Ascending aorta (tissue), 2 donors: ENCODE measurements at places on chromosomes 12 and 14. TPM values are rescaled to one million over a fixed set of nuclear protein-coding genes. Genes with fewer than 3 reads are reported as not detected.

The TAS2R46 gene
- 23.2 TPM for total RNA-seq

The ACAD10 gene
- 32.0 TPM for total RNA-seq

The KRT85 gene
- total RNA-seq = not detected

The ZFHX2 gene
- 1.3 TPM for total RNA-seq

GRCh38 chr14:60349663-60350365, 100.8 kb downstream of the PPM1A start:
- DNase-seq = no peak
- H3K36me3 ChIP-seq = no peaks in the 10 kb centered on the region
- H3K4me3 ChIP-seq = peak overlapping the region; percentile 22
- no peaks in the 10 kb centered on the region for H3K4me1 ChIP-seq
- H3K27ac ChIP-seq = no peak overlapping the region

DNA sequence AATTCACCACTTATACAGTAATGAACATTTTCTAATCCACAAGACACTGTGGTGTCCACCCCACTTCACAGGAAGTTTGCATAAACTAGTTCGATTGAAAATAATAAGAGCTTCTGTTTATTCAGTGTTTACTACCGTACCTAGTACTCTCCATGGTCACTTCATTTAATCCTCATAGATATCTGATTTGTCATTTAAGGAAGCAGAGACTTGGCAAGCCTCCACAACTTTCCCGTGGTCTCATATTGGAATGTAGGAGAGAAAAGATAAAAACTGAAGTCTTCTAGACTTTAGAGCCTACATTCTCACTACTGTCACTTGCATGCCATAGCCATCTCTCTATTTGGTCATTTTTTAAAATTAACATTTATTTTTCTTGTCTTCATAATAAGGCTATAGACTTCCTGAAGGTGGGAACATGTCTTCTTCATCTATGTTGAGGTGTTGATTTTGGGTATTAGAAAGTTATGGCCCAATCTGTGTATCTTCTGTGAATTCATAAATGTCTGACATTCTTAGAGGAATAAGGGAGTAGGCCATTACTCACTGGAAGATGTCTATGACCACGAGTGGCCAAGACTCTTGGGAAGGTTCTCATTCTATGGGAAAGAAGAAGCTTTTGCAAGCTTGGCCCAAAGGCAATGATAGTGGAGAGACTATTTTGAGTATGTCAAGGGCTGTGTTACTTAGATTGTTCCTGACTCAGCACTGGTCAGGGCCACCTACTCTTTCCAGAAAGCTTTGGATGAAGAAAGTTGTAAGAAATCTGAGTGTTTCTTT, 423.7 kb downstream of the LRIG3 start:
- H3K27me3 ChIP-seq = no peaks in the 10 kb centered on the region
- H3K4me3 ChIP-seq = no peak overlapping the region

DNA sequence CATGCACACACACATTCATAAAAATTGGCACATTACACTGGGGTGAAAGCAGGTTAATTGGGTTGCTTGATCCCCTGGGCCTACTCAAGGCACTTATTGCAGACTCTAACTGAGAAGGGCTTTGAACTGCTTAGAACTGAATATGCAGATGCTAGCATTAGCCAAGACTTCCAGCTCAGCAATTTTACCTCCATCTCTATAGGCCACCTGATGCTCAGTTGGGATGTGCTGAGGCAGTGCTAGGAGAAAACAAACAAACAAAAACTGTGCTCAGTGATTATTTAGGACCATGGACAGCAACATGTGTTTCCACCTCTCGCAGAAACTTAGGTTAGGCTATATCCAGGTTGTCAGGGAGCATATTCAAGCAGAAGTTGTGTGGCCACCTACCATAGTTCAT, 124.8 kb upstream of the WSCD2 start:
- H3K4me1 ChIP-seq = no peaks in the 10 kb centered on the region
- no peak overlapping the region for H3K4me3 ChIP-seq
- no peaks in the 10 kb centered on the region for H3K27me3 ChIP-seq
- no peaks in the 10 kb centered on the region for H3K36me3 ChIP-seq
- DNase-seq = no peak
- H3K27ac ChIP-seq = no peak overlapping the region

DNA sequence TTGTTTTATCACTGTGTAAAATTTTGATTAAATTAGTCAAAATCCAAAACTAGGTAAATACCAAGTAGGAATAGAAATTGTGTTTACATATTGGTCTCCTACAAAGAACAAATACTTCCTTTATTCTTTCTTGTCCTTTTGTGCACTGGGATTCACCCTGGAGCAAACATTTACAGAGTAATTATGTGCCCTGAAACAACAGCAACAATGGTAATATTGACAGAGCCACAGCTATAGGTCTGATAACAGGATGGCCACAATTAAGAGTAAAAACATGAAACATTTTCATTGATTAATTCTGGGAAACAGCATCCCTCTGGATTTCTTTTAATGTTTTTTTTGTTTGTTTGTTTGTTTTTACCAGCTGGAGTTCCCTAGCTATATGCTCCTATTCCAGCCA, 61.2 kb downstream of the SLC38A6 start:
- no peaks in the 10 kb centered on the region for H3K4me1 ChIP-seq
- H3K36me3 ChIP-seq = peaks cover 4% of the 10 kb centered on the region
- DNase-seq = no peak
- no peak overlapping the region for H3K4me3 ChIP-seq
- H3K27ac ChIP-seq = no peak overlapping the region

DNA sequence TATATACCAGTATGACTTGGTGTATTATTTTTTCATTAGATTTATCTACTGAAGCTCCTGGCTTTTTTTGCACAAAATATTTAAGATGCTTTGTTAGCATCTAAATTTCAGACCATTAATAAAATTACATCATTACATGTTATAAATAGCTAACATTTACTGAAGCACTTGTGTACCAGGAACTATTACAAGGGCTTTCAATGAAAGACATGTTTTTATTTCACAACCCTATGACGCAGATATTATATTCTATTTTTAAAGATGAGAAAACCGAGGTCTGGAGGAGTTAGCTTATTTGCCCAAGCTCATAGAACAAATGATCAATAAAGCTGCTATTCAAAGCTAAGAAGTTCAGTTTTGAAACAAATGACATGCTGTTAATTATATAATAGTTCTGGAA, 420.4 kb upstream of the DCN start:
- H3K4me1 ChIP-seq = no peaks in the 10 kb centered on the region
- no peaks in the 10 kb centered on the region for H3K27me3 ChIP-seq
- no peak overlapping the region for H3K4me3 ChIP-seq
- no peaks in the 10 kb centered on the region for H3K36me3 ChIP-seq
- no peak for DNase-seq
- peak overlapping the region; percentile 11 for H3K27ac ChIP-seq
